Stimulated activated memory B cell treated with anti-CD40 and anti-IgM and Interleukin-4, amounts not matched to agents 10 μg/mL and 1 μg/mL and 100 μg/mL, for 72 hours (primary cell): ENCODE measurements at places on chromosomes 16 and 17.
A peak's percentile ranks its signal among the peaks of the same experiment; 100 is the strongest.

DNA sequence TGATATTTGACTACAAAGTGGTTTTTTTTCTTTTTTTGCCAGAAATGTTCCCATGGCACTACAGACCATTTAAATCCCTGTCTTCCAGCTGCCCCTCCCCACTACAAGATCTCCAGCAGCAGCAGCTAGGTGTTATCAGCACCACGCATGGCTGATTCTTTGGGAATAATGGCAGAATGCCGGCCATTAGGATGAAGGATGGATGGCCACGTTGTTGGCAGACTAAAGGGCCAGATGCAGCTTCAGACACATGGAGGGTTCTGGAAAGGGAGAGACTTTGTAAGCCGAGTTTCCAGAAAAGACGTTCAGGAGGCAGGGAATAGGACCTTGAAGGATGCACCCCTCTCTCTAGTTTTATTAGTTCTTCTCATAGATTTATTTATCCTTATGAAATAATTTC lies 10.3 kb upstream of the MED9 start:
- ATAC-seq = no peak

DNA sequence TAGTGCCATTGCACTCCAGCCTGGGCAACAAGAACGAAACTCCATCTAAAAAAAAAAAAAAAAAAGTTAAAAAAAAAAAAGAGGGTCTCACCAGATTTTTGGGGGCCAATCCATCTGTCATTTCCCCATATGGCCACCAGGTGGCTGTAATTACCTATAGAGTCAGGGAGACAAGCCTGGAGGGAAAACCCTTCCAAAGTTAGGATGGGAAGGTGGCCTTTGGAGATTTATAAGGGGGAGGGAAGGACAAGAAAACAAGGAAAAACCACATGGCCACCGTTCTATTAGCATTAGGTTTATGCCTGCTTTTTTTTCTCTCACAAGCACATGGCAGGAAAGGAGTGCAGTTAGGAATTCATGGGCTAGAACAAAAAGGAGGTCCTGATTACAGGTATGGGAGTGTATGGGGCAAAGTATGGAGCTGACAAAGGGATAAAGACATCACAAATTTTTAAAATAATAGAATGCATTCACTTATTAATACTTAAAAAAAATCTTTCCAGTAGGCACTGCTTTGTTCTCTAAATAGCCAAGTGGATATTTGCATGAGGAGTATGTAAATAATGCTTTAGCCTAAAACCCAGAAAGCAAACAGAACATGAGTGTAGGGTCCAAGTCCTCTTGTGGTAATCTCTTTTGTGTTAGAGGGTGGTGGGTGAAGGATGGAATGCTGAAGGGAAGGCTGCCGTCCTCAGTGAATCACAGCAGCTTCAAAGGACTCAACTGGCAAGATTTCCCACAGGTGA lies 5.1 kb downstream of the CYB5D1 start:
- no peak for ATAC-seq

DNA sequence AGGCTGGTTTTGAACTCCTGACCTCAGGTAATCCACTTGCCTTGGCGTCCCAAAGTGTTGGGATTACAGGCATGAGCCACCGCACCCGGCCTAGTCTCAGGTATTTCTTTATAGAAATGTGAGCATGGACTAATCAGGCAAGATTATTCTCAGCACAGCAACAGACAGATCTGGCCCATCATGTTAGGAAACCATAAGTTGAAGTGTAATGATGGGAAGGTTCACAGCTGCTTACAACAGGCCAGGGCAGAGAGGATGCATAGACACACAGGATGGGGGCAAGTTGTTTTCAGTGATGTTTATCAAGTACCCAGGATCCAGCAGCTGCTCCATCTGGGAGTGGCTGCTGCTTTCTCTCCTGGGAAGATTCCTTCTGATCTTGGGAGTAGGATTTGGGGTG lies 16.6 kb upstream of the NOS2 start:
- no peak for ATAC-seq

GRCh38 chr16:2091547-2092255 lies 43.9 kb downstream of the TSC2 start:
- ATAC-seq = peak; percentile 31

DNA sequence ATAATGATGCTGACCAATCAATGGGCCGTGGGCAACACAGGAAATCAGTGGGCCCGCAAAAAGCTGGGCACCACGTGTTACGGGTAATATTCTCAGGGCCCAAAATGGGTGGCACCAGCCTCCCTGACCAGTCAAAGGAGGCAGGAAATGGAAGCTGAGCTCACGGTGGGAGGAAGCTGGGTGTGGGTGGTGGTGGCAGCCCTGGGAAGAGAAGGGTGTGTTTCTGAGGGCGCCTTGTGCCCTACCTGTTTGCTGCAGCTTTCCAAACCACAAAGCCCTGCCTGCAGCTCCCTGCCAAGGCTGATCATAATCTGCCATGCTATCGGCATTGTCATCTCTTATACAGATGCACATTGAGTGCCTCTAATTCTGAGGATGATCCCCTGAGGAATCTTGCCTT lies 457.9 kb downstream of the SLC39A11 start:
- ATAC-seq = no peak

- ATAC-seq = no peak
Measured at GRCh38 chr16:82160226-82160625, 9.8 kb downstream of the MPHOSPH6 start.

- ATAC-seq = no peak
Measured at GRCh38 chr16:69861292-69862030, 89.7 kb upstream of the CLEC18A start.

GRCh38 chr17:55312852-55313251 lies 48.1 kb downstream of the HLF start:
- no peak for ATAC-seq

DNA sequence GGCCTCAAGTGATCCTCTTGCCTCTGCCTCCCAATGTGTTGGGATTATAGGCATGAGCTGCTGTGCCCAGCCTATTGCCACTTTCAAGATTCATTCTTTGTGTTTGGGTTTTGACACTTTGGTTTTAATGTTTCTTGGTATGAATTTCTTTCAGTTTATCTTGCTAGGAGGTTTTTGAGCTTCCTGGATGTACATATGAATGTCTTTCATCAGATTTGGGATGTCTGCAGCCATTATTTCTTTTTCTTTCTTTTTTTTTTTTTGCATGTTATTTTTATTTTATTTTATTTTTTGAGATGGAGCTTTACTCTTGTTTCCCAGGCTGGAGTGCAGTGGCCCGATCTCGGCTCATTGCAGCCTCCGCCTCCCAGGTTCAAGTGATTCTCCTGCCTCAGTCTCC lies 18.5 kb downstream of the MRPL45 start:
- ATAC-seq = no peak

DNA sequence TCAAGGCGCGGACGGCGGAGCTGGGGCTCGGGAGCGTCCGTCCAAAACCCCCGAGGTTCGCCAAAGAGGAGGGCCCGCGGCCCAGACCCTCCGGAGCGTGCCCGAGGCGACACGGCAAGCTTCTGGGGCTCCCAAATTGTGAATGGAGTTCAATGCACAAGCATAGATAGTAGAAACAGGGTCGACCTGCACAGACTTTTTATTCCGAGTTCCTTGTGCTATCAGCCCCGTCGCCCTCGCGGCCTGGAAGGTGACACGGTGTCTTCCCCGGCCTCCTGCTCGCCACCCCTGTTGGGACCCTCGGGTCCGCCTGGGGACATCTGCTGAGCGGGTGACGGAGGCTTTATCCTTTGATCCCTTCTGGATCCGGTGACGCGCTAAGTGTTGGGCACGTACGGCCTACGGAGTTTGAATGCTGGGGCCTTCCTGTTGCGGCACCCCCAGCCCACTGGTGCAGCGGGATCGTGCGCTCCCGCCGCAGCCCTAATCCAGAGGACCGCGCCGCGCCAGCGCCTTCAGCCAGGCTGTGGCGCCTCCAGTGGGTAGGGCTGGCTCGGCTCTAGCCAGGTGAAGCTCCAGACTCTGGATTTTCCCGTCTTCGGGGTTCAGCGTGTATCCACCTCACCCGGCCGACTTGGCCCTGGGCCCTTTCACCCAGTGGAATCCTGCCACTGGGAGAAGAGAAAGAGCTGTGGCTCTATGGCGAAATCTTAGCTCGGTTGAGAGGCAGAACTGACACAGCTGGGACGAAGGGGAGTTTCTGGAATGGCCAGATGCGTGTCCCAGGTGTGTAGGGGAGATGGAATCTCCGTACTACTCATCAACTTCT lies 17.0 kb upstream of the NTN1 start:
- no peak for ATAC-seq

DNA sequence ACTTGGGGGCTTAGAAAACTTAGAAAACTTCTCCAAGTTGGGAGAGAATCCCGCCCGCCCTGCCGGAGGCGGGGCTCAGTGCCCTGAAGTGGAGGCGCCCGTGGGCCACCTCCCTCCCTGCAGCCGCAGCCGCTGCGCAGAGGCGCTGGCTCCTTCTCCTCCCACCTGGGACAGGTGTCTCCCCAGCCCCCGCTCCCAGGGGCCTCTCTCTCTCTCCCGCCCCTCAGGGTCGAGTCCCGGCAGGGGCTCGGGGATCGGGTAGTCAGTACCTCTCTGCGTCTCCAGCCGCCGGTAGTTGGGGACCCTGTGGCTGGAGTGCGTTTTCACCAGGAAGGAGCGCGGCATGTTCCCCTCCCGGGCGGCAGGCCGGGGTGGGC lies 257 bp downstream of the SNAI3 start:
- peak; percentile 34 for ATAC-seq

- ATAC-seq = no peak
Measured at GRCh38 chr16:86086471-86086870, 187.5 kb downstream of the IRF8 start.

GRCh38 chr17:39634384-39634871 lies 2.5 kb upstream of the STARD3 start:
- ATAC-seq = no peak

GRCh38 chr17:40472733-40473452 lies 28.5 kb downstream of the TNS4 start:
- no peak for ATAC-seq
